H54 (cell line): ENCODE measurements at places on chromosomes 2 and 18.

DNA sequence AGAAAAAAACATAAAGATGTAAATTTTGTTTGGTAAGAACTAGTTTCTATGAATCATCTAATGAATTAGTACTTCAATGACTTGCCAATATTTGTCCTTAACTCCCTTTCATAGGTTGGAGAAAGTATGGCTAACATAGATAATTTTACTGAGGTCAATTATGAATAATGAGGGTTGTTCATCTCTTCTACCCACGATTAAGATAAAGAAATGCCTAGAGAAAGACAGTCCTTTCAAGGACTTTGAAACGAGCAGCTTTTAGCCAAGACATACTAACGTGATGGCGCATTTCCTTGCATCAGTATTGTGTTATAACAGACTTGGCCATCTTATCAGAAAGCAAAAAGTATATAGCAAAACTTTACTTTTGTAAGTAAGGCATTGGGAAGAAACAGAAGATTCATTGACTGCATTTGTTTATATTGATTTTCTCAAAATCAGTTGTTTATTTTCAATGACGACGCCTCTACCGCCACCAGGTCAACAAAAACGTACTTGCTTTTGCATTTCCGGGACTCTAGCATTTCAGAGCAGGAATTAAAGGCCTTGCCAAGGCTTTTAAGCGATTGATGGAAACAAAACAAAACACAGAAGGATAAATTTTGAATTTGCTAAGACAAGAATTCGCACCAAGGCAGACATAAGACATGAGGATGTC, 961 bp downstream of the RBM43 start:
- DNase-seq: no peak

GRCh38 chr2:204967199-204967960, 422.1 kb downstream of the PARD3B start:
- DNase-seq: no peak

- no peak for DNase-seq
Observed at GRCh38 chr2:71330585-71331330, 824 bp upstream of the ZNF638 start.

- no peak for DNase-seq
Observed at GRCh38 chr2:72619626-72620025, 206.2 kb downstream of the EXOC6B start.
